ENCODE measurements at places on chromosomes 2 and 18.
A peak's percentile ranks its signal among the peaks of the same experiment; 100 is the strongest.

DNA sequence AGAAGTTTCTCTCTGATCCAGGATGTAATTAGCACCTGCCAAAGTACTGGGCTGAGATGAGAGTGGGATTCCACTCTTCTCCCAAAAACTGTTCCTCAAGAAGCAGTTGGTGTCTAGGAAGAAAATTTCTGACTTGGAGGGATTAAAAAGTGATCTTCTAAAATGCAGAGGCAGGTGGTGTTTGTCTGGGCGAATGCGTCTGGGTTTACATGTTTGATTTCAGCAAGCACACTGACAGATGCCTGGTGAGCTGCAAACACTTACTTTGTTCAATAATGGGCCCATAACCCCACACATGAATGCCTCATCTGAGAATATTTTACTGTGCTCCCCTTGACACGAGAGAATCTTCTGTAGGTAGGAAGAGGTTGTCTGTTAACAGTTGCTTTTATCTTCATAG, 24.3 kb upstream of the KCNF1 start:
- DNase-seq = no peak

DNA sequence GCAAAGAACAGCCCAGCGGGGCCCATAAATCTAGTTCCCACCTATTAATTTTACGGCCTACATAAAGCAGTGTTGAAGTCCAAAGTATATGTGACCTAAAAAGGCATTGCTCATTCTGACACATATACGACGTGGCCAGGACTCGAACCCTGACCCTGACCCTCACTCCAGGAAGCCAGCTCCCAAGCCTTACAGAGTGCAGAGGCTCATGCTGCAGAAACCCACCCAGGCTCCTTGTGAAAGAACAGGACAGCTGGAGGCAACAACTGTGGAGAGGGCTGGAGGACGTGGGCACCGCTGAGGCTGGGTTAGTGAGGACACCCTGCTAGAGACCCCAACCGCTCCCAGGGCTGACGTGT, 221.6 kb downstream of the CYP26B1 start:
- peak; percentile 0 for DNase-seq

DNA sequence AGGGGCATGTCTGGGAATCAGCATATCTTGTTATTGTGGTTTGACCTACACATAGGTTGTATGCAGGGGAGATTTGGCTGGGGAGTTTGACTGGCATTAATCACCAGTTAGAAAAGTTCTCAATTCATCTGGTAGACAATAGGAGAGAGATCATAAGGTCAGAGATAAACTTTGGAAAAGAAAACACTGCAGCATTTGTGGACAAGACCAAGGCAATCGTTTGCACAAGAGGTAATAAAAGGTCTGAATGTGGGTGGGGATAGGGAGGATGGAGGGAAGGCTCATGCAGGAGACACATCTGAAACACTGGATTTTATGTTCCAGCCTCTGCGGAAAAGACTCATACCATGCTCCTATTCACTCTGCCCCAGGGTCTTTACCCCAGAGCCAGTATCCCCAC, 136.9 kb downstream of the MAIP1 start:
- no peak for DNase-seq

- no peak for DNase-seq
These were observed 306.1 kb downstream of the ZEB2 start for GRCh38 chr2:144213797-144214196.

- no peak for DNase-seq
These were observed 71.4 kb downstream of the COPS8 start for GRCh38 chr2:237156857-237157779.

DNA sequence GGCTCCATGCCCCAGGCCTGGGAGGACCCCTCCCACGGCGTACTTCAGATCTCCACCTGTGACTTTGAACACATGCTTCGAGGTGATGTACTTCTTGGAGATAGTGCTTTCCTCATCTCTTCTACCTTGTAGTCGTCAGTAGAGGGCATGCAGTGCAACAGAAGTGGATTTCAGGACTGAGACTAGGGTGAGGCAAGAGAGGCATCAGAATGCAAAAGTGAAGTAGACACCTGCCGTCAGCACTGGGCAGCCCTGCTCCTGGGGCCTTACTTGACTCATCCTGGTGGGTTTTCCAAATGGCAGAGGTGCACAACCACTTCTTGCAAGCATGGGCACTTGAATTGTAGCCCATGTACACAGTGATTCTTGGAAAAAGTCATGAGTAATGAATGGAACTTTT, 258.8 kb downstream of the NEDD4L start:
- no peak for DNase-seq

DNA sequence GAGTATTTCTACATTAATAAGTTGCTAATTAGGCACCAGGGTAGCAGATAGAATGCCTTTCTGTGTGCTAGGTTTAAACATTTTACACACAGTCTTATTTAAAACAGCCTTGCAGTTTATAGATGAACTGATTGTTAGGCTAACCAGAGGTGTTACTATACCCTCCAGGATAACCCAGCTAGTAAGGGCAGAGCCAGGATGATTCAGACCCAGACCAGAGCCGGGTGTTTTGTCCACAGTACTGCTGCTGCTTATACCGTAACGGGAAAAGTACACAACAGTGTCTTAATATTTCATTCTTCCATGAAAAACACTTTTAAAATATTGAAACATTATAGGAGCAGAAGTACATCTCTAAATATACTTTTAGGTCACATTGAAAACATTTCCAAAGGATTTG, 82.7 kb downstream of the MALT1 start:
- no peak for DNase-seq

- no peak for DNase-seq
These were observed 63.2 kb downstream of the ASB1 start for GRCh38 chr2:238489896-238490295.

GRCh38 chr2:42298996-42299754, 61.8 kb downstream of the COX7A2L start:
- no peak for DNase-seq

DNA sequence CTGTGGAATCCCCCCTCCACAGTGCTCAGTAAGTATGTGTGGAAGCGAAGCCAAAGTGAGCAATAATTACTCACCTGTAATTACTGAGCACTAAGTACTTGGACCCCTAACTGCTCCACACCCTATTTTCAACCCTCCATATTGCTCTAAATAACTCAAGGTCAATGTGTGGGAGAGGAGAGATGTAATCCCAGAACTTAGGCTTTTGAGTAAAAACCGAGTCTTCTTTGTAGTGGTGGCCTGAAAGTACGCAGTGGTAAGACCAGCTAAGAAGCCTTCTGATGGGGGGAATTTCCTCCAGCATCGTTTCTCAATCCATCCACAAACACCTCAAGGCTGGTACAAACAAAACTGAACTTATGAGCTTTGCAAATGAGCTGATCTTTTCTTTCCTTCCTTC, 551.6 kb downstream of the ZEB2 start:
- DNase-seq = no peak

- DNase-seq = no peak
These were observed 17.1 kb upstream of the HNMT start for GRCh38 chr2:137947032-137947727.

GRCh38 chr2:143345887-143346787, 216.9 kb downstream of the ARHGAP15 start:
- no peak for DNase-seq

DNA sequence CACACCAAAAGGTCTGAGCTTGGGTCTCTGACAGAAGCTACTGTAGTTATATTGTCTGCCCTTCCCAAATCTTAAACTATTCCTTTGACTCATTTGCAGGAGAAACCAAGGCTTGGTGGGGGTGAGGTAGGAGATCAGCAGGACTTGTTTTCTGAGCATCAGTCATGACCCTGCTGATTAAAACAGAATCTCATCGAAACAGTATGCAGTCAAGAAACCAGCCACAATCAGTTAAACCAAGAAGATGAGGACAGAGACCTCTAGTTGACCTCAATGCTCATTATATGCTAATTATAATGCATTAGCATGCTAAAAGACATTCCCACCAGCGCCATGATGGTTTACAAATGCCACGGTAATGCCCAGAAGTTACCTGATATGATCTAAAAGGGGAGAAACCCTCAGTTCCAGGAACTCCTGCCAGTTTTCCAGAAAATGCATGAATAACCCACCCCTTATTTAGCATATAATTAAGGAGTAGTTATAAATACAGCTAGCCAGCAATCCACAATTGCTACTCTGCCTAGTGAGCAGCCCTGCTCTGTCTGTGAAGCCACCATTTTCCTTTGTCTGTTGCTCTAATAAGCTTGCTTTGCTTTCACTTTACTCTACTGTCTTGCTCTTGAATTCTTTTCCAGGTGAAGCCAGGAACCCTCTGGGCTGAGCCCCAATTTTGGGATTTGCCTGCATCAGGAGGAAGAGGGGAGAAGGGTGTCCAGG, 26.7 kb downstream of the DSC3 start:
- DNase-seq = no peak

GRCh38 chr2:74762789-74763188, 71.1 kb upstream of the HK2 start:
- DNase-seq = no peak

- no peak for DNase-seq
These were observed 104.2 kb upstream of the RND3 start for GRCh38 chr2:150591496-150592285.

DNA sequence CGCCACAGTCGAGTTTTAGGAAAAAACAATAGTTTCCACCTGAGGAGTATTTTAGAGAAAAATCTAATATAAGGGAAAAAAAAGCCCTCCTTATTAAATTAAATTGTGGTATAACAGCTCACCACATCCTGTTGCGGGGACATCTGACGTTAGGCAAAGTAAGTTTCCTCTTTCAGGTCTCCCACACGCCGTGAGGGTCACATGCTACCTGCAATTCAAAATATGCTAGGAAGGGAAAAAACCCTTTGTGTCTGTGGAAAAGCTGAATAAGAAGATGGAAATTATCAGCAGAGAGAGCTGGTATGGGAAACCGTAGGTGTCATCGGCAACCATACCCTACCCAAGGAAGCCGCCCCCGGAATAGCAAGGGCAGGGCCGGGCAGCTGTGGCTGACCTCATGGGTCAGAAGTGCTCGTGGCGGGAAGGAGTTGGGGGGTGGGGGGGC, 128.0 kb downstream of the NFATC1 start:
- no peak for DNase-seq

Measured in ELF-1 (cell line).